LNCaP clone FGC (cell line): ENCODE measurements at places on chromosomes 5 and 9.

GRCh38 chr9:32581512-32582143 is 8.7 kb upstream of the NDUFB6 start:
- DNase-seq: no peak

DNA sequence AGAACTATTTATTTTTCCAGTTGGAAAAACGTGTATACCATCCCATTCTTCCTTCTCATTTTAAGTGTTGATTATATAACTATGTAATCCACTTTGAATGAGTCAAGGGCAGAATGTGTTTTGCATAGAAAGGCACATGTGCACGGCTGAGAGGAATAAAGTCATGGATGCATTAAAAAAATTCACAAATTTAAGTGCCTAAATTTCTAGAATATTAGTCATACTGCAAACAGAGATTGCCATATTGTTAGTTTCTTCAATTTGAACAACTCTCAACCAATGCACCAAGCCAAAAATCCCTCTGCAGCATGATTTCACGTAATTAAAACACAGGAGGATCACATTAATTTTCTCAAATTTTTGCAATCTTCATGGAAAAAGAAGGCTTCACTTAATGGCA is 166.3 kb downstream of the MPDZ start:
- no peak for DNase-seq

- DNase-seq: no peak
Observed at GRCh38 chr9:942805-943580, 33.5 kb upstream of the DMRT3 start.

DNA sequence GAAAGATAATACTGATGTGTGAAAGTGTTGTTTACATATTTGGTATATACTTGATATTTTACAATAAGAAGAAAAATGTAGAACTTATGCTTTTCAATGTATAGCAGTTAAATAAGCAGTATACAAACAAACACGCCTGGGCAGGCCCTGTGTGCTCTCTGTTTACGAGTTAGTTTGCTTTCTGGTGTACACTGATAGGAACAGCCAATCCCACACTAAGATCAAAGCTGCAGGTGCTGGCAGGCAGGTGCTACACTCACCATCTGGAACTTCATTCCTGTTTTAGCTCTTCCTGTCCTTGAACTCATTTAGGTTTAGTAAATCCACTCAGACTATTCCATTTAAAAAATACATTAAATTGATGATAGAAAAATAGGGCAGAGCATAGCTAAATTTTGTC is 614.7 kb upstream of the ST8SIA4 start:
- peak; percentile 25 for DNase-seq

DNA sequence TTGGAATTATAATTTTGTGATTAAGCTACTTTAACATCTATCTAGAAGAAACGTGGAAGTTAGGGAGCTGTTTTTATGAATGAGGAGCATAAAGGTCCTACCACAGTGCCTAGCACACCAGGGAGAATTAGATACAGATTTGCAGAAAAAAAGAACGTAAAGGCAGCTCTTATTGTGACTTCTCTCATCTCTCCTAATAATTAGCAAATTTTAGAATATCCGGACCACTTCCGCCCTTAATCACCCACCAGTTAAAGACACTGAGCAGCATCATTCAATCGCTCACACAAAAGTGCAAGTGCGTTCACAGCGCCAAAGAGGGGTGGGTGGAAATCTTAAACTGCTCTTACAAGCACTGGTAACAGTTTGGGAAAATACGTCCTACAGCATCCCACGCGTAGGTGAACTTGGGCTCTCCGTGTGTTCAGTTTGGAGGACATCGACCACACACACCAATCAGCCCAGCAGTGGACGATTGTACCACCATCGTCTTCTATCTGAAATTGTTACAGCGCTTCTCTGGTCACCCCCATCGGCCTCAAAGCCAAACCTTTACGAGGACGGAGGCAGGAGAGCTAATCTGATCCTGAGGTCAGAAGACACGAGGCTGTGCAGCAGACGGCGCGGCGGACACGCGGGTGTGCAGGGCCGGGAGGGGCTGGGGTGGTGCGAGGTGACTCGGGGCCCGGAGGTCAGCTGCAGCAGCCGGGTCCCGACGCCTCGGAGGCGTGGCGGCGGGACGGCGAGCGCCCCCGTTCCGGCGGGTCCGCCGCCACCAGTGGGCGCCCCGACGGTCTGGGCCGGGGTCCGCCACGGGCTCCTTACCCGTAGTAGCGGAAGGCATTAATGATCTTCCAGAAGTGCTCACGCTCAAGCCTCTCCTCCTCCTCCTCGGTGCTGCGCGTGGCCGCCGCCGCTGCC is 646 bp downstream of the CARNMT1 start:
- DNase-seq: no peak
